Caco-2 (cell line): ENCODE measurements at places on chromosomes 11 and 22.
A peak's percentile ranks its signal among the peaks of the same experiment; 100 is the strongest.

DNA sequence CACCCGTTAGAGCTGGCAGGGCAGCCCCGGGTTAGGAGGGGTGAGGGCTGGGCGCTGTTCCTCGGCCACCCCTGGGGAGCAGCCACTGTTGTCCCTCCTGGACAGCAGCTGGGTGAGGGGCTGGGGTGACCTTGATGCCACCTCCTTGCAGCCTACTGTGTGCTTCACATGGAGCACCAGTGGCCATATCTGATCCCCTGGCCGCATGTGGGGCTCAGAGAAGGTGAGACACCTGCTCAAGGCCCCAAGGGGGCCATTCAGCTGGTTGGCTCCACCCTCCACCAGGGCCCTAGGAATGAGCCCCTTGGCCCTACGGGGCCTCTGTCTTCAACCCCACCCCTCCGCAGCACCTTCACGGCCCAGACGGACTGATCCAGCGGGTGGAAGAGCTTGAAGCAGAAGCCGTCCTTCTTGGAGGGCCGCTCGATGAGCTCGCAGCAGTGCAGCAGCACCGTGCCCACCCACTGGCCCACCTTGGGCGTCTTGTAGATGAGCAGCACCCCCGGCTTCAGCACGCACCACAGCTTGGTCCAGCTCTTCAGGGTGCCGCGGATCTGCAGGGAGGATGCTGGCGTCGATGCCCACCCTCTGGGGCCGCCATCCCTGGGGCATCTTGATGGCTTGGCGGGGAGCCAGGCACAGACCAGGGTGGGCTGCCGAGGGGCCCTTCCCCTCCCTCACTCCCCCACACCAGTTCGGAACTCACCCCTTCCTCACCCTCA, 44.9 kb downstream of the OSBPL5 start:
- DNase-seq = no peak

DNA sequence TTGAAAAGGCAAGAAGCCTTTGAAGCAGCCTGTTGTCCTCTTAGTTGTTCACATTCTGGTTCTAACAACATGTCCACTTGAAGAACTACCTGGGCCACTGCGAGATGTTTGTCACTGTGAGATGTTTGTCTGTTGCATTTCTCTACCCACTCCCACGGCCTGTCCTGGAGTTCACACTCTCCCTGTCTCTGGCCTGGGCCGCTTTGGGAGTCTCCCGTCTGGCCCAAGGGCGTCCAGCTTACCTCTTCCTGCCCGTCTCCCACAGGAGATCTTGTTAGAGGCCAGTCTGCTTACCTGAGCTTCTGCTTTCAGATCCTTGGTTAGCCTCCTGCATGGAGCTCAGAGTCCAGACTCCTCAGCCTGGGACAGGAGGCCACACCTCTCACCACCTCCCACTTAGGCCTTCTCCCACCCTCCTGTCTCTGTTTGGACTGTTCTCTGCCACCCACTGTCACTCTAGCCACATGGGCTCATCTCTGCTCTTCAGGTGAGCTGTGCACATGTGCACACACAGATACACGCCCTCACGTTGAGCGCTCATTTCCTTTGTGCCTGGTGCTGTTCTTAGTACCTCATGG, 66.0 kb downstream of the TBC1D22A start:
- no peak for DNase-seq

DNA sequence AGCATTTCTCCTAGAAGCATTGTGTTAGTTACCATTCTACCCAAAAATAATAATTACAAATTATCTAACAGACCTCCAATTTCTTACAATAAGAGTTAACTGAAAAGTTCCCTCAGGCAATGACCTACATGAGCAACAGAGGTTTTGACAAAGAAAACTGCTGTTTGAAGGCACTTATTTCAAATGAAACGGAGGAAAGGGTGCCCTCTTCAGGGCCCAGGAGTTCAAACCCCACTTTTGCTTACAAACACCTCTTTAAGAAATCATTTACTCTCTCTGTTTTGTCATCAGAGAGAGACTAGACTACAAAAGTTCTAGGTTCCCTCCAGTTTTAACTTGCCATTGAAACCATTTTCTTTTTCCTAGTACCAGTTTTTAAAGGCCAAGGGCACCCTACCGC, 56.7 kb downstream of the AMBRA1 start:
- DNase-seq = no peak

DNA sequence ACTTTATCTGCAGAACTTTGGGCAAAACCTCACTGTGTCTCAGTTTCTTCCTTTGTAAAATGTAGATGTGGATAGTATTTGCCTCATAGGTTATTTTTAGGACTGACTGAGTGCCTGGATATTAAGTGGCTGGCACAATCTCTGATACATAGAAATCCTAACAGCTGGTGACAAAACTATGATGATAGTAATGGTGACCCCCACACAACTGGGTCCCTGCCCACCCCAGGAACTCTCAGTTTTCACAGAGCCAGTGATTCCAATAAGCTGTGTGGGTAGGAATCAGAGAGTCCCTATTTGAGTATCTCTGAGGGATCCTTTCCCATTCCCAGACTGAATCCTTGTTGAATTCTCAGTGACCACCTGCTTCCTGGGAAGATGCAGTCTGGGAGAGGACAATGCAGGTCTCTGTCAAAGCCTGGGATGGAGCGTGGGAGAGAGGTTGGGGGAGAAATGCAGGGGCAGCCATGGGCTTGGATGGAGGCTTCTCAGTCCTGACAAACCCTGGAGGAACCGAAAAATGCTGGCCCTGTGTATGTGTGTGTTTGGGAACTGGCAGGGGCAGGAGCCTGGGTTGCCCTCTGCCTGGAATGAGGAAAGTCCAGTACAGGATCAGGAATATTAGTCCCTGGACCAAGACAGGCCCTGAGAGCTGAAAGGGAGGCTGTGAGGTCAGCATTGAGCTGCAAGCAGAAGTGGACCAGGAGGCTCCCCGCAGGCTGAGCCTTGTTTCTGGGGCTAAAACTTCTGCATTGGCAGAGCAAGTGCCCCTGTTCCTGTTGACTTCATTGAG, 6.1 kb upstream of the P2RY6 start:
- DNase-seq = peak; percentile 32

GRCh38 chr22:46463435-46464227, 73.8 kb downstream of the CELSR1 start:
- DNase-seq = no peak

DNA sequence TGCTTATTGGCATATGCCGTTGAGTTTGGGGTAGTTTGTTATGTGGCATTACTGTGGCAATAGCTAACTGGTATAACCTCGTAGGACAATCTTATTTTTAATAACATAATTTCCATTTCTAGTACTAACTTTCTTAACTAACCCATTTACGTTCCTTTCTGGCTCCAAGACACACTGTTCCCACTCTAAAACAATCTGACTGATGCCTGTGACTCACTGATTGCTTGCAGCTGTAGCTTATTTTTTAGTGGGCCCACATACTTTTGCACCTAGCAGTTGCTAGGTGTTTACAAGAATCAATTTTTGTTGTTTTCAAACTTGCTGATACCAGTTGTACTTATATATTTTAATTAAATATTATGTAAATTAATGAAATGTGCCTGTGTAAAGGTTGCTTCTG, 52.2 kb downstream of the FAT3 start:
- DNase-seq = no peak

GRCh38 chr22:42621505-42622002, 6.9 kb upstream of the POLDIP3 start:
- DNase-seq = peak; percentile 85

DNA sequence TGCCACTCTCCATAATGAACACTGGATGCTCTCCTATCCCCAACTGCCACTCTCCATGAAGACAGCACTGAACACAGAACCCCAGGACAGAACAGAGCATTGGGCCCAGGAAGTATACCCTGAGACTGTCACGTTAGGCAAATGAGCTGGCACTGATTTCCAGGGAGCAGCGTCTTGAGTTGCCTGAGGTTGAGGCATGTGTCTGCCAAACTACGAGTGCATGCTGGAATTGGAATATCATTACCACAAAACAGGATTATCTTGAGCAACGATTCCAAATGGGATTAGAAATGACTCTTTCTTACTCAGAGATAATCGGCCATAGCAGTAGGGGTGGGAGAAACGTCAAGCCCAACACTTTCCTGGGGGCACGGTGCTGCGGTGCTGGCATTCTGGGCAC, 39.9 kb downstream of the CLPB start:
- no peak for DNase-seq

DNA sequence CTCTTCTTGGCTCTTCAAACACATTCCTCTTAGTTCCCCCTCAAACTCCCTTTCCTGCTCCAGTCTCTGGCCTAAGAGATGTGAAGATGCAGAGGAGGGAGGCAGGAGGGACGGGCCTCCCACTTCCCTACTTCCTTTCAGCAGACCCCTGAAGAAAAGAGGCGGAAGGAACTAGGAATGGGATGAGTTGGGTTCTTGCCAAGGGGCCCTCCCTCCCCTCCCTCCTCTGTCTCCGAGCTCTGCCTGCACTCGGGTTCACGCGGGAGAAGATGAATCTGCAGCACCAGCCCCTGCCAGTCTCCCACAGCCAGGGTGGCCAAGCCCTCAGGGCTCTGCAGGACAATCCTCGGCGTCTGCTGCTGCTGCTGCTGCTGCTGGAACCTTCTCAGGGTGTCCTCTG, 24.3 kb upstream of the PKNOX2 start:
- DNase-seq = no peak

GRCh38 chr11:84687433-84687832, 939.7 kb downstream of the DLG2 start:
- DNase-seq = no peak

GRCh38 chr22:20174785-20175596, 24.1 kb upstream of the CCDC188 start:
- no peak for DNase-seq

DNA sequence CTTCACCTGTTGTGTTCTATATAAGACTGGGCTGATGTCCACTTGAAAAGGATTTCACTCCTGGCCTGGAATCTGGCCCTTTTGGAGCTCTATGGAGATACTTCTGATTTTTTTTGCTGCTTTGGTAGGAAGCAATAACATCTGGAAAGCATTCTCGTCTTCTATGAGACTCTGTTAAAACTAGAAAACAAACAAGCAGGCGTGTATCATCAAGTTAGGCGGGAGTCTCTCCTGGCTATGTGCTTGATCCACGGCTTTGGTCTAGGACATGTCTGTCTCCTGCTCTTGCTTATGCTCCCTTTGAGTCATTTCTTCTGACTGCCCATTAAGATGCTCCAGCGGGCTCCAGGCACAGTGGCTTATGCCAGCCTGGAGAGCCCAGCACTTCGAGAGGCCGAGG, 121.4 kb upstream of the TTC12 start:
- DNase-seq = no peak

DNA sequence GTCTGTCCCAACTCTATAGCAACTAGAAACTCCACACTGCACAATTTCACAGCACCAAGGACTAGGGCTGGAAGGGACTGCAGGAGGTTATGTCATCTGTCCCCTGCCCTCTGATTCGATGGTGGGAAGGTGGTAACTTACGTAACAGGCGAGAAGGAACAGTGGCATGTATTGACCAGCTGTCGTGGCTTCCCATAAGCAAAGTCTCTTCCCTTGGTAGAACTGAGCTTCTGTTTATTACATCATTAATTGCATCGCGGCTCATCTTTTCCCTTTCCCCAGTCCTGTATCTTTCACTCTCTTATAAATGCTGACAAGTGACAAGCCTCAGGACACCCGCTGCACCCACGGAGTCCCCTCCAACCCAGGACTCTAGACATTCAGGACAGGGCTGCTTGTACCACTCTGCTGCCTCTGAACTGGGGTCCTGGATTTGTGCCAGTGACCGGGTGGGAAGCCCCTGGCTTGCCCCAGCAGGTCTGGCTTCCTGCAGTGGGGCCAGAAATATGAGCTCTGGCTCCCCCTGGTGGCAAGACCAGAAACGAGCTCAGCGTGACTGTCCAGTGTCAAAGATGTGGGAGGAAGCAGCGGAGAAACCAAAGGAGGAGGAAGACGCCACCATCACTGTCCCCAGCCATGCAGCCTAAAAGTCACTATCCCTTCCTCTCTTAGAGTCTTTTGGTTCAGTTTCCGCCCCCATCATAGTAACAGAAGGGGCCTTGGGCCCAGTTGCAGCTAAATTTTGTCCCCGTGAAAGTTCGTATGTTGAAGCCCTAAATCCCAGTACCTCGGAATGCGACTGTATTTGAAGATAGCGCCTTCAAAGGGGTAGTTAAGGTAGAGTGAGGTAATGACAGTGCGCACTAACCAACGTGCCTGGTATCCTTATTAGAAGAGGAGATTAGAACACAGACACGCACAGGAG, 84.5 kb downstream of the ISX start:
- DNase-seq = peak; percentile 81

DNA sequence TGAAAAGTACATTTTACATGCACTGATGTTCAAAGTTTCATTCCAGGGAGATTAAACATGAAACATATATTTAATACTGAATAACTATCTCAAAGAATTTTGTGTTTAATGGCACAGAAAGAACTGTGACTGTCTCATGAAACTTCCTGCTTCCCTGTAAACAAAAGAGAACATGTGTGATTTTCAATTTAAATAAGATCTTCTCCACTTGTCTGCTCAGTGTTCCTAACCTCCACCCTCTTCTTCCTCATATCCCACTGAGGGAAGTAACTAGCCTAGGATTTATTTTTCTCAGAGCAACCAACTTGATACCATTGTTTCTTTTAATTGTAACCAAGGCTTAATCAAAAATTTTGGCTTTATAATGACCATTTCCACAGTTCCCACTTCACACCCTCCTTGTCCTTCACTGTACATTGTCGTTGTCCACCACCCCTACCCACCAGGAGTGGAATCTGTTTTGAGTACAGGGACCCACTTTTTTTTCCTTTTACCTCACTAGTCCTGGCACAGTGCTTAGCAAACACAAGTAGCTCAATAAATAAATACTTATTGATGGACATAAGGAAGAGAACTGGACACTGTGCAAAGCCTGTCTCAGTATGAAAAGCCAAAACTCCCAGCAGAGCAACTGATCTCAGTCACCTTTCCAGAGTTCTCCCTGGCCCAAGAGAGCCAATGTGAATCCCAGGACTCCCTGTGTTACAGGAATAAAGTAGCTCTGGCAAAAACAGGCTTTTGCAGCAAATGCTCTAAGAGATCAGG, 4.2 kb downstream of the CPSF7 start:
- no peak for DNase-seq

DNA sequence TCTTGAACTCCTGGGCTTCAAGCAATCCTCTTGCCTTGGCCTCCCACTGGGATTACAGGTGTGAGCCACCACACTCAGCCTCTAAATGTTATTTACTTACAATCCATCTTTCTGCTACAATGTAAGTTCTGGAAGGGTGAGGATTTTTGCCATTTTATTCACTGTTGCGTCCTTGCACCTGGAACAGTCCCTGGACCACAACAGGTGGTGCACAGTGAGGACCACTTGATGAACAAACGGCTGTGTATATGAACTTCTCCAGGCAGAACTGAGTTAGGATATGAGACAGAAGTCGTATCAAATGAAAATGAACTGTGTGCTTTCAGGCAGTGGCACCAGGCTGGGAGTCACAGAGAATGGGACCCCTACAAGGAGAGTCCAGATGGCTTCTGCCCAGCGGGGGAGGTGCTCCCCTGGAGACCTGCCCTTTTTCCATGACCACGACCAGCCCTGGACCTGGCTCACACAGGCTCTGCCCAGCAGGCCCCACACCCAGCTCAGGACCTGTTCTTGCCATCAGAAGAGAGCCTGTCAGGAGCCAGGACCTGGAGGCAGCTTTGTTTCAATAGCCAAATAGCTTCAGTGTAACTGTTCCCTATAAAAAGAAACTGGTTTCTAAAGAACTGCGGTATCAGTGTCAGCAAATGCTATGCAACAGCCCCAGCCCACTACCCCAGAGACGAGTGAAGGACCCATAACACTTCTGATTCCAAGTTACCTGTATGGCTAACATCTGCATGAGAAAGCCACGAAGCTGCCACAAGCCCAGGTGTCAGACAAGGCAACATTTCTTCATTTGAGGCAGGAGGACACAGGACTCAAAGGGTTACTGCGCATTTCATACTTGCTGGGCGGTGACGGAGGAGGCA, 104.9 kb downstream of the MICAL3 start:
- DNase-seq = no peak
